ENCODE measurements at places on chromosomes 13 and 19.

GRCh38 chr13:88801361-88801760 is 1130.2 kb downstream of the SLITRK5 start:
- no peak for DNase-seq

- DNase-seq, result no peak
Observed at GRCh38 chr19:33227242-33227650, 1.6 kb upstream of the SLC7A10 start.

- DNase-seq, result no peak
Observed at GRCh38 chr13:76293346-76293745, 592.9 kb downstream of the KCTD12 start.

DNA sequence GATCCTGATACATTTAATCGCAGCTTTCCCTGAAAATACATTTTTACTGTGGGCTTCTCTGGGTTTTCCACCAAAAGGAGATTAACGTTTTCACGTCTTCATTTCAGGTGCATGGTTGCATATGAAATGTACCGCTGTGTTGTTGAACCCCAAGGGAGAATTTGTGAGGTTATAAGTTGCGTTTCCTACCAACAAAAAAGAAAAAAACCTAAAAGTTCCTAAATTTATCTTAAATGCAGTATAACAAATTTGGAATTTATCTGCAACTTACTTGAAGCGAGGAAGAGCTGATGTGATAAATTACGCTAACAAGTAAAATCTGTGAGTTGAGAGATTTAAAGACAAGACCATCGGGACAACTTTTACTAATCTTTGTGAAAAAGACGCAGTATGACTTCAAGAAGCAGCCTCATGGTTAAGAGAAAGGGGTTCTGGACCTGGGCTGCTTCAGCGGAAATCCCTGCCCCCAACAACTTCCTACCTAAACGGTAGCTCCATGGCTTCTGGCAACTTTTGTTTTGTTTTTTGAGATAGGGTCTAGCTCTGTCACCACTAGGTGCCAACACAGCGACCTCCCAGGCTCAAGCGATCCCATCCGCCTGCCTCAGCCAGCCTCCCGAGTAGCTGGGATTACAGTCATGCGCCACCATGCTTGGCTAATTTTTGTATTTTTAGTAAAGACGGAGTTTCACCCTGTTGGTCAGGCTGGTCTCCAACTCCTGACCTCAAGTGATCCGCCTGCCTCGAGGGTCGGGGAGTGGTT is 958 bp upstream of the OBI1 start:
- DNase-seq, result no peak

- no peak for DNase-seq
Observed at GRCh38 chr19:1513499-1514294, 878 bp upstream of the ADAMTSL5 start.
